ENCODE measurements at places on chromosomes 3 and 15.

GRCh38 chr3:172293093-172293492 lies 155.2 kb downstream of the GHSR start:
- DNase-seq: no peak

- DNase-seq: no peak
These were observed 86.6 kb downstream of the GPR156 start for GRCh38 chr3:120198305-120198878.

DNA sequence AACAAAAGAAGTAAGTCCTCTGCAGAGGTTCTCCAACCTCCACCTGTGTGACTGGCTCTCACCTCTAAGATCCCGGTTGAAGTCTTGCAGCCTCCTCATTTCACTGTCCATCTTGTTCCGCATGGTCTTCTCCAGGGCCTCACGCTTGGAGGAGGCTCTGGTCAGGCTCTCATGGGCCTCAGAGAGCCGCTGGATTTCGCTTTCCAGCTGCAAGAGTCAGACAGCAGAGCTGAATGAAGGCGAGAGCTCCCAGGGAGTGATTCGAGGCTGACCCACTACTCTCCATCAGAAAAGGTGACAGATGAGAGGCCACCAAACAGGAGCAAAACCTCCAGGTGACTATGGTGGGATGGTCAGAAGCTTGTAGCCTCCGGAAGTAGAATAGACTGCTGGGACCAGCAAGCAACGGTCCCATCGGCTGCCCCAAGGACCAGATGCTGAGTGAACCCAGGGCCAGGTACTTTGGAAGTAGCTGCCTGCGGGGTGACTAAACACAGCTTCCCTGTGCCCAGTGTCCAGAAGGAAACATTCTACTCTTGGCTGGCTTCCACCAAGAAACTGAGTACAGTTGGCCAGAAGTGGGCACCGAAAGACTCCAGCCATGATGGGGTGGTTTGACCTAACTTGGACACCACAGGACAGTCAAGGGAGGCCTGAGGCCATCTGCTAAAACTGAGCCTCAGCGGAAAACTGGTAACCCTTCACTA lies 7.9 kb downstream of the AMOTL2 start:
- DNase-seq: no peak

- no peak for DNase-seq
These were observed 133.5 kb downstream of the SNRPN start for GRCh38 chr15:25088261-25088790.

GRCh38 chr15:62770752-62771151 lies 271.8 kb upstream of the TPM1 start:
- DNase-seq: no peak

- no peak for DNase-seq
These were observed 29.4 kb upstream of the MYZAP start for GRCh38 chr15:57562196-57562769.

DNA sequence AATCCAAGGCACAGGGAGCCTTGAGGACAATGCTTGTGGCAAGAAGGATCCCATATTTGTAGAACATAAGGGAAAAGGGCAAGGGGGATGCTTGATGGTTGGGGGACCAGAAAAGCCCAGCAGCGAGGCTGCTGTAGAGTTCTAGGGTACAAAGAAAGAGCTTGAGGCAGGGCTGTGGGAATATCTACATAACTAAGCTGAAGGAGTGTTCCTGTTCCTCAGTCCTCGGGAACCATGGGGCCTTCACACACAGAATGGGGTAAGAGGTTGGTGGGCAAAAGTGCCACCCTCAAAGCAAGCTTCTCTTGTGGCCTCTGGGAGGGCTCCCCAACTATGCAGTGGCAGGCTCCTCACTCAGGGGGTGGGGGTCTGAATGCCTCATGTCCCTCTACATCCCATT lies 6.5 kb upstream of the FRMD4B start:
- DNase-seq: no peak

- DNase-seq: no peak
These were observed at the start of gene TM4SF18 for GRCh38 chr3:149333176-149333859. TM4SF18 (minus strand) TSS chr3:149333636; CDS start chr3:149333382, 254 bp downstream.

GRCh38 chr3:45642731-45643152 lies 46.5 kb upstream of the SACM1L start:
- no peak for DNase-seq

DNA sequence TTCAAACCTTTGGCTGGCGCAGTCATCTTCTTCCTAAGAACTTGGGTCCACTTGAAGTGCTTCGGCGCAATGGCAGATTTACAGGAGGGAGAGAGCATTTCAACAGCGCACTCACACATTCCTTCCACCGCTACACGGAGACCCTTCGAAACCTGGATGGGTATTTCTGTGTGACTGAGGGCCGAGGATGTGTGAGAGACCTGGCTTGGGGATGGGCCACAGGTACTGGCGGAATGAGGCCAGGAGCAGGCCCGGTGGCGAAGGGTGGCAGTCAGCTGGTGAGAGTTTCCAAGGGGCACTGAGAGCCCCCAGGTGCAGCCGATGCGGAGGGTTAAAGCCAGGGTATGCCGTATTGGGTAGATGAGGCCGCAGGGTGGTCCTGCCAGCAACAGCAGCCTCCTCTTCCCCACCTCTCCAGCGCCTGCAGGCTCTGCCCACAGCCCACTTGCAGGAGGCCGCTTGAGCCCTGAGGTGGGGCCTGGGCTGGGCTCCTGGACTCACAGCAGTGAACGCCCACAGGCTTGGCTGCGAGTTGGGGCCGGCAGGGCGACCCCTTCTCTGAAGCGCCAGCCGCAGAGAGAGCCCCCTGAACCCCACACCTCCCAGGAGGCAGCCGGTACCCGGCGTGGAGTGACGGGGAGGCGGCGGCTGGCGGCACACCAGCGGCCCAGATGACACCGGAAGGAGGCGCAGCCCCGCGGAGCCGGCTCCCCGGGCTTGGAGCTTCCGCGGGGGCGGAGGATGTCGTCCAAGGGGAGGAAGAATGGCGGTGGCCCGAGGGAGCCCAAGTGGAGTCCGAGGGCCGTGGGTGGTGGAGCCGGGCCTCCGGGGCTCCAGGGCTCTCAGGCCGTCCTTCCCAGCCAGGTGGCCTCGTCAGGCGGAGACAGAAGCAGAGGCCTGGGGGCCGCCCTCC lies 166.5 kb downstream of the NSMCE3 start:
- DNase-seq: no peak

- no peak for DNase-seq
These were observed 138.2 kb downstream of the GADL1 start for GRCh38 chr3:30756218-30756617.

GRCh38 chr3:82202269-82202668 lies 440.8 kb upstream of the GBE1 start:
- DNase-seq: no peak

GRCh38 chr15:88621789-88622604 lies 857 bp downstream of the AEN start:
- DNase-seq: peak; percentile 88

DNA sequence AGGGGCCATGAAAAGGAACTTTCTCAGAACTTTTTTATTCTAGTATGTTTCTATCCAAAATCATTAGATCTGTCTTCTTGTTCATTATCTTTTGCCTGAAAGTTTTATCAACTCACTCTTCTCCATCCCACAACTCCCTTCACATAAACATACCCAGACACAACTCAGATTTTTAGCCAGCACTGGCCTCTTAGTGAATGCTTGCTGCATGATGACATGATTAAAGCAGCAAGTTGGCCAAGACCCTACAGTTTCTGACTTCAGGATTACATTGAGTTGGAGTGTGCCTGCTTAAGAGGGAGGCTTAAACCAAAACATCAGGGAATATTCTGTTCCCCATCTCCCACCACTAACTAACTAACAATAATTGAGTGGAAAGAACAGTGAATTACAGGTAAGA lies 38.1 kb downstream of the PLSCR2 start:
- no peak for DNase-seq

DNA sequence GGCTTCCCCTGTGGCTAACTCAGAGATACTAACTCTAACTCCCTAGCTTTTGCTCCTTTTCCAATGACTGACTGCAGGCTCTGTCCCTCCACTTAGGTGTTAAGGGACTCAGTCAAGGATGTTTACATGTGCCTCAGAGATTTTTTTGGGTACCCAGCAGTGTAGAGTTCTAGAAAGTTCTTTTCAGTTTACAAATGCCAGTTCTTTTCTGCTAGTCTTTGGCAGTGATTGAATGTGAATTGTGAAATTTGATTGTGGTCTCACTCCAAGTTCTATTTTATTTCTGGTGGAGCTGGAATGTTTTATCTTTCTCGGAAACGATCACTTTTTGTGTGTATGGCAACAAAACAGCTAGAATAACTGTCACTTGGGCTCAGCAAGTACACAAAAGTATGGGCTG lies 60.6 kb downstream of the IL1RAP start:
- DNase-seq: no peak
